ENCODE measurements at places on chromosomes 4 and X. TPM values are rescaled to one million over a fixed set of nuclear protein-coding genes. Genes with fewer than 3 reads are reported as not detected.

- peak overlapping the region; percentile 11 for H3K4me3 ChIP-seq
- no peaks in the 10 kb centered on the region for H3K27me3 ChIP-seq
- no peak for DNase-seq
- peaks cover 5% of the 10 kb centered on the region for H3K4me1 ChIP-seq
- H3K36me3 ChIP-seq, result no peaks in the 10 kb centered on the region
These were observed 78.7 kb downstream of the RBM47 start for GRCh38 chr4:40550948-40551462.

MXRA5 gene
- total RNA-seq, result 4.7 TPM

DNA sequence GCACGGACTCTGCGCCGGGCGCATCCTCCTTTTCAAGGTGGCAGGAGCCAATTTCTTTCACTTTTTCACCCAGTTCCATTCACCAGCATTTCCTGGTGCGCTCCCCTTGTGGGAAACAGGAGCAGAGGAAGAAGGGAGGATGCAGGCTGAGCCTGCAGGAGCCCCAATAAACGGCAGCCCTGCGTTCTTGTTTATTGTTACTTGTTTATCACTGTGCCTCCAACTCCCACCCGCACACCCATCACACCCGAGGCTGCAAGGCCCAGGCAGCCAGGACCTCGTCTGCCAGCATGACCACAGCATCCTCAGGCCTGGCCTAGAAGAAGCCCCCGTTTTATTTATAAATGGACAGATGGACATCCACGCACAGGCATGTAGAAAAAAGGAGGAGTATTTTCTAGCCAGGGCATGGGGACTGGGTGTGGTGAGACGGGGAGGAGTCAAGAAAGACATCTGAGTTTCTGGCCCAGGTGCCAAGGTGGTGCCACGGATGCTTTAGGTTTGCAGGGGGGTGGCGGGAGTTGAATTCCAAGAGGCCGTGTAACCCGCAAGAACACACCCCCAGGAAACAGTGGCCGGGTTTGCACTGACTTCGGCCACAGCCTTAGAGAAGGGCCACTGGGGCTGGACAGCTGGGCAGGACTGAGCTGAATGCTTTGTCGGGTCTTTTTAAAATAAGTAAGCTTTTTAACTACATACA lies 51.7 kb downstream of the JAKMIP1 start:
- H3K4me1 ChIP-seq, result no peaks in the 10 kb centered on the region
- no peak overlapping the region for H3K27ac ChIP-seq
- no peaks in the 10 kb centered on the region for H3K27me3 ChIP-seq
- no peak overlapping the region for H3K4me3 ChIP-seq

MAGEB1 gene
- total RNA-seq, result not detected

GRCh38 chrX:7996414-7996813 lies 69.2 kb upstream of the PNPLA4 start:
- H3K27me3 ChIP-seq, result no peaks in the 10 kb centered on the region
- H3K4me3 ChIP-seq, result no peak overlapping the region
- no peak for DNase-seq
- H3K36me3 ChIP-seq, result no peaks in the 10 kb centered on the region

CYBB gene
- 6.9 TPM for total RNA-seq

DNA sequence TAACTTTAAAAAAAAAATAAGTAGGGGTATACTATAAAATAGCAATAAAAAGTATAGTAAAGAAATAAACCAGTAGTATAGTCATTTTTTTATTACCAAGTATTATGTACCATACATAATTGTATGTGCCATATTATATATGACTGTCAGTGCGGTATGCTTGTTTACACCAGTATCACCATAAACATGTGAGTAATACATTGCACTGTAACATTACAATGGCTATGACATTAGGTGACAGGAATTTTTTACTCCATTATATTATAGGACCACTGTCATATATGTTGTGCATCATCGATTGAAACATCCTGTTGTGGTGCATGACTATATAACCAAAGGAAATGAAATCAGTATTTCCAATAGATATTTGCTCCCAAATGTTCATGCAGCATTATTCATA lies 176.9 kb upstream of the ARHGAP24 start:
- H3K27me3 ChIP-seq, result no peaks in the 10 kb centered on the region
- no peaks in the 10 kb centered on the region for H3K4me1 ChIP-seq
- DNase-seq, result no peak

SHISA3 gene
- 4.4 TPM for total RNA-seq

C4orf54 gene
- not detected for total RNA-seq

- peak overlapping the region; percentile 80 for H3K27ac ChIP-seq
- peaks cover 29% of the 10 kb centered on the region for H3K4me1 ChIP-seq
- no peaks in the 10 kb centered on the region for H3K27me3 ChIP-seq
- DNase-seq, result peak; percentile 95
- peak overlapping the region; percentile 54 for H3K4me3 ChIP-seq
These were observed 78.8 kb upstream of the BCOR start for GRCh38 chrX:40176351-40177116.

GPRASP2 gene
- total RNA-seq, result 10.8 TPM

GRCh38 chr4:147769386-147769785 lies 37.5 kb downstream of the ARHGAP10 start:
- peaks cover 42% of the 10 kb centered on the region for H3K4me1 ChIP-seq
- no peaks in the 10 kb centered on the region for H3K27me3 ChIP-seq
- no peak for DNase-seq
- no peak overlapping the region for H3K4me3 ChIP-seq
- no peak overlapping the region for H3K27ac ChIP-seq

DNA sequence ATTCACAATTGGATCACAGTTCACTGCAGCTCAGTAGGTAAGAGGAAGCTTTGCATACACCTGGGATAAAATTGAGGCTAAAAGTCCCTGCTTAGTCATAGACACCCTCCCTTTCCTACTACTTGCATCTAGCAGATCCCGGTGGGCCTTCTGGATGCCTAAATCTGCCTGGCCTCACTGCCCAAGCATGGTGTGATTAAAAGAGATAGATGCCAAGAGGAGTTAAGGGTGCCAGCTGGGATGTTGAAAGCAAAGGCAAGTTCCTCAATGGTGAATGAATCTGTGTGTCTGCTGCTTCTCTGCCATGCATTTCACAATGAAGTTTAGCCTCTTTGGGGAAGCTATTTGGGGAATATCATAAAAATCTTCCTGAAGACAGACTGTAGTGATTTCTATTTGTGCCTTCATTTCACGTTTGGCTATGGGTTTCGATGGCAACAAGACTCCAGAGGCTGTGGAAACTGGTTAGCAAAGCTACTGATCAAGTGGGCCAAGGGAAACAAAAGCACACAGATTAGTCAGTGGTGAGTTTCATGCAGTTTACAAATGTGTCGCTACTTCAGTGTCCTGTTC lies 534.0 kb downstream of the ANKRD50 start:
- no peak overlapping the region for H3K4me3 ChIP-seq
- DNase-seq, result no peak
- H3K36me3 ChIP-seq, result no peaks in the 10 kb centered on the region
- no peak overlapping the region for H3K27ac ChIP-seq
- no peaks in the 10 kb centered on the region for H3K27me3 ChIP-seq

PAGE4 gene
- total RNA-seq, result not detected

GRCh38 chr4:155600244-155600643 lies 66.4 kb upstream of the GUCY1A1 start:
- DNase-seq, result no peak
- no peaks in the 10 kb centered on the region for H3K27me3 ChIP-seq
- H3K4me1 ChIP-seq, result no peaks in the 10 kb centered on the region
- H3K36me3 ChIP-seq, result no peaks in the 10 kb centered on the region
- H3K4me3 ChIP-seq, result no peak overlapping the region
- no peak overlapping the region for H3K27ac ChIP-seq

- H3K4me3 ChIP-seq, result no peak overlapping the region
- DNase-seq, result no peak
- H3K27ac ChIP-seq, result no peak overlapping the region
- no peaks in the 10 kb centered on the region for H3K4me1 ChIP-seq
These were observed 114.8 kb downstream of the NSUN7 start for GRCh38 chr4:40864531-40864930.

Measured in vagina (tissue), 2 donors.